ENCODE measurements at places on chromosomes 2 and 18.
A peak's percentile ranks its signal among the peaks of the same experiment; 100 is the strongest.

- DNase-seq, result peak; percentile 80
Measured at GRCh38 chr2:169479257-169480078, at the start of gene BBS5. BBS5 (plus strand) TSS chr2:169479494; CDS start chr2:169479554, 60 bp downstream.

GRCh38 chr2:168639441-168639898 lies 163.0 kb upstream of the NOSTRIN start:
- DNase-seq, result peak; percentile 28

DNA sequence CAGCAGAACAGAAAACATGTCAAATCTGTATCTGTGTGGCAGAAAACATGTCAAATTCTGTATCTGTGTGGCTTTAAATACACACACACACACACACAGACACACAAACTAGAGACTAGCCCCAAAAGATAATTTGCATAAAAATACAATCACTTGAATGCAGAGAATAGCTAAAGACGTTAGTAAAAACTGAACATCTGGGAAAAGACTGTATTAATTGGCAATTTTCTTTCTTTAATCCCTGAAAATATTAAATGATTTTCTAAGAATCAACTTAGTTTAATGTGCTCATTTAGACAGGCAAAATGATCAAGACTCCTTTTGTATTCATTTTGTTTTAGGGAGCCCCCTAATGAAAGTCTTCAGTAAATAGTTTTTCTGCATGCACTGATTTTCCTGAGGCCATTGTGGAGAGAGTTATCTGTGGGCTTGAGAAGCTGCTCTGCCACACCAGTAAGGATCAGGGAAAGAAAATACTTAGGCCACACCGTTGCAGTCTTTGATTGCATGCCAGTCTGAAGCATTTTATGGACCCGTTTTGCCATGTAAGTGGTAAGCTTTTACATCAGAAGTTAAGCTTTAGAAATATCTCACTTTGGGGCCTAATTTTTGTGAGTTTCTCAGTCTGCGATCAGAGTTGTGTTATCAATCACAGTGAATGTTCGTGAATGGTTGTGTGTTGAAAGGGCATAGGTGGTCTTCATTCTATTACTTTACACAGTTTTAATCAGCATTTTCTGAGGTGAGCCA lies 2.2 kb downstream of the SPATS2L start:
- no peak for DNase-seq

DNA sequence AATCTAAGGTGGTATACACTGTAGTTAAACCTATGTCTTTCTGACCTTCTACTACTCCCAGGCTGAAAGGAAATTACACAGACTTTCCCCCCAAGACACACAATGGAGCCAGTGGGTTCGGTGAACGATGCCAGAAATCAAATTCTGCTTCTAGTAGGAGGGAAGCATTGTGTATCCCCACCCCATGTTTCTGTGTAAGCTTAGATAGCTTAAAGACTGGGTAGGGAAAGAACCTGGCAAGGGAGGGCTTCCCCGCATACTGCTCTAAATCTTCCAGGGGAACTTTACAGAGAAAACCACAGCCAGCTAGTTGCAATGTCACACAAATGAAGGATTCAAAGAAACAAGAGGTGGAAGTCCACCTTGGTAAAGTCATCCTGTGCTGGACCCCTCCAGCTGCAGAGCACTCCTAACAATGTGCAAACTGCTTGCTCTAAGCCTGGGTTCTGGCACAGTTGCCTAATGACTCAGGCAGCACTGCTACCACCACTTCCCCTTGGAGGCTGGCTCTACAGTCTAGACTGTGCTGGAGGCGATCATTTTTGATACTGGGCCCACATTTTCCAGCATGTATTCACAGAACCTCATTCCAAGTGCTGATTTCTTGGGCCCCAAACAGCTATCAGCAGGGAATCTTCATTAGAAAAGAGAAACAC lies 47.5 kb downstream of the TRIB2 start:
- DNase-seq, result no peak

GRCh38 chr2:99337113-99338028 lies at the start of gene EIF5B:
EIF5B (plus strand) TSS chr2:99337389; CDS start chr2:99337555, 166 bp downstream.
- DNase-seq, result peak; percentile 96

DNA sequence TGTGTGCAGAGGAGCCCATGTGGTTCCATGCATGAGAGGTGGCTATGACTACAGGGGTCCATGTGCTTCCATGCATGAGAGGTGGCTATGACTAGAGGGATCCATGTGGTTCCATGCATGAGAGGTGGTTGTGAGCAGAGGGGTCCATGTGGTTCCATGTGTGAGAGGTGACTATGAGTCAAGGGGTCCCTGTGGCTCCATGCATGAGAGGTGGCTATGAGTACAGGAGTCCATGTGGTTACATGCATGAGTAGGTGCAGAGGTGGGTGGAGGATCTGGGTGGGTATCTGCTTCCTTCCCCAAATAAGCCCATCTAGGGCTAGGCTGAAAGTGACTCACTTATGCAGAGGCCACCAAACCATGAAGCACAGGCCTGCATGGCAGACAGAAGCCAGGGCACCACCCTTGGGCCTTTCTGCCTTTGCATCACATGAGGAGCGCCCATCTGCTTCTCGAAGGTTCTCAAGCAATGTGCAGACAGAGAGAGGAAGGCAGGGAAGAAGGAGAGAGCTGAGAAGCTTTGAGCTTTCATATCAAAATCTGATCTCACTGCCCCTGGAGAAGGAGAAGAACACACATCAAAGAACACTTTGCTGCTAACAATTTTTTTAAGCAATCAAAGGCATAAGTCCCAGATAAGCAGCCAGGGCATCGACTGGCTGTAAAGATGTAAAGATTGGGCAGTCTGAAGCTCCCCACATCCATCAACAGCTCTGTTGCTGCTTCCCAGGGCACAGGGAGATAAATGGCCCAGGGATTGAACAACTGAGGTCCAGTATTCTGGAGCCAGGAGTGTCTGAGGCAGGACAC lies 137.6 kb downstream of the TNS1 start:
- no peak for DNase-seq

DNA sequence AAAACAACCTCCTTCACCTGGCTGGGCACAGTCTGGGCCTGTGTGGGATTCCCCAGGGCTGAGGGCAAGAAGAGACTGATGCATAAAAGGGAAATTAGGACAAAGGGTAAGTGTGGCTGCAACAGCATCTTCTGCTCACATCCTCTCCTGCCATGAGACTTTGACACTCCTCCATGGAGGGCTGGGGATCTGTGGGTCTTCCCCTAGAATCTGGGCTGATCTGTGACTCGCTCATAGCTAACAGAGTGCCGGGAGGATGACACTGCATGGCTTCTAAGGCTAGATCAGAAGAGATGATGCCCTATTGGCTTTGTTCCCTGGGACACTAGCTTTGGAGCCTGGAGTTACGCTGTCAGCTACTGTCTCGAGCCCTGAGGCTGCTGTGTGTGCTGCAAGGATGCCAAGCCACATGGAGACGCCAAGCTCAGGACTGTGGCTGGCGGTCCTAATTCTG lies 24.3 kb downstream of the MOCOS start:
- no peak for DNase-seq

- DNase-seq, result no peak
Measured at GRCh38 chr2:180661686-180662030, 318.7 kb upstream of the UBE2E3 start.

DNA sequence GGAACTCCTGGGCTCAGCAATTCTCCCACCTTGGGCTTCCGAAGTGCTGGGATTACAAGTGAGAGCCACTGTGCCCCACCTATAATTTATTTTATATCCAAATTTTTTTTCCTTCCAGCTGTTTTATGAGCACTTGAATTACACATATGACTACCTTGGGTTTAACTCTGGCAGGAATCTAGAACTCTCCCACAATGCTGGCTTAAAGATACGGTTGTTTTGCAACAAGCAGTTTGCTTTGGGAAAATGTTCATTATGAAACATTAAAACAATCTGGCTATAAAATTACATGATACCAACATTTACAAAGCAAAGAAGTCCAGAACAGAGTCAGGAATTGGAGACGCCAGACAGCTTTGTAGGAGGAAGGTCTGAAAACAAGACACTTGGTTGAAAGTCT lies 12.8 kb downstream of the CD302 start:
- no peak for DNase-seq

DNA sequence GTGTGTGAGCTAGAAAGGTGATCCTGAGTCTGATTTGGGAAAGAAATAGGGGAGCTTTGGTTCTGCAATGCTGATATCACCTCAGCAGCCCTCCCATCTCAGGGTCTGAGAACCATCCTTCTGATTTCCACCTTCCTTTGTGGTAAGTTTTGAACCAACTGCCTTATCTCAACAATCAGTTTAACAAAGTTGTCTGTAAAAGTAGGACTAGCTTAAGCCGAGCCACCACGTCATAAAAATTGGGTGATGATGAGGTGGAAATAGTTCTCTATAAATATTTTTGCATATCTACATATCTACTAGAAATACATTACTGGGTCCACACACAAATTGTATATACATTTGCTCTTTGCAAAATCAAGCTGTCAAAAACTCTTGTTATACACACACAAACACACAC lies 1.1 kb downstream of the SULT1C4 start:
- no peak for DNase-seq

DNA sequence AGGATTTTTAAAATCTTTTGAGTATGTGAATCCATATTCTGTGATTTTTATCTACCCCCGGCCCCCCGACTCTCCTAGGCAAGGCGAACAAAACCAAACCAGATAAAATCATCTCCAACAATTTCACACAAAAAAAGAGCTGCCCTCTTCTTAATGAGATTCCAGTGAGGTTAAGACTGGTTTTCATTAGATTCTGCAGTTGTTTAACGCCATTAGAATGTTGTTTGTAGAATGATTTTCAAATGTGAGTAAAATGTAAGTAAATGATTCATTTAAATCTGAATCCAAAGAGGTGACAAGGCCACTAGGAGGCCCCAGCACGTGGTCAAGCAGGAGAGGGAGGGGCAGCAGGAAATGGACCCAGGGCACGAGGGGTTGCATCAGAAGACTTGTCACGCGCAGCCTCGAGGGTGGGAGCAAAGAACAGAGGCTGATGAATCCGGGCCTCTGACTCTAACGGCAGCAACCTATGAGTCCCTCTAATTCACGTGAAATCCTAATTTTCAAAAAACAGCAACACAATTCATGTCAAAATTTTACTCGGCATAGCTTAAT lies 24.3 kb upstream of the KLHL29 start:
- no peak for DNase-seq

DNA sequence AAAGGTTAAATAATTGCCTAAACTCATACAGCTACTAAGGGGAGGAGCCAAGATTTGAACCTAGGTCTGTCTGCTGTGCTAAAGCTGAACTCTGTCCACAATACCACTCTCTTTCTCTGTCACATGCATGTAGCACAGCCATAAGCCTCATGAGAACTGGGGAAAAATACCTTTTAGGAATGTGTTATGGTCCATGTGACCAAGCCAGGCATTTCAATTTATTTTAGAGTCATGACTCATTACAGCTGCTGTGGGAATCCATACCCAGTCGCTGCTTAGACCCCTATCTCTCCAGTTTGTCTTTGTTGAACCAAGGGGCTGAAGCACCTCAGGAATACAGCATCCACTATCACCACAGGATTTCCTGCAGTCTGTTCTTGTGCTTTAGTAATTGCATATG lies 200.0 kb upstream of the SIX3 start:
- DNase-seq, result peak; percentile 6

DNA sequence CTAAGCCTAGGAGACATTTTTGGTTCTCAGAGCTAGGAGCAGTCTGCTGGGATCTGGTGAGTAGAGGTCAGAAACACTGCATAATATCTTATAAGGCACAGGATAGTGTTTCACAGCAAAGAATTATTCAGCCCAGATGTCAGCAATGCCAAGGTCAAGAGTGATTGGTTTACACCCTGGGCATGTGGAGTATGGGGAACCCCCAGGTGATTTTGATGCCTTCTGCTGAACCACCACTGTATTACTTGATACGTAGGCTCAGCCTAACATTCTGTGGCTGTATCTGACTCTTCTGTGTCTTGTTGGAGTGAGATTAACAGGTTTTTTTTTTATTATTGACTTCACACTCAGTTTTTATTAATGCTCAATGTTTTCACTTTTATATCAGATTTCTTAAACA lies 6.0 kb downstream of the DDX18 start:
- no peak for DNase-seq

GRCh38 chr18:70463085-70463484 lies 174.2 kb downstream of the SOCS6 start:
- DNase-seq, result no peak

- no peak for DNase-seq
Measured at GRCh38 chr2:236036045-236036444, 132.1 kb downstream of the GBX2 start.

- DNase-seq, result no peak
Measured at GRCh38 chr2:169909376-169909775, 82.1 kb downstream of the UBR3 start.

- no peak for DNase-seq
Measured at GRCh38 chr18:43661570-43661969, 384.3 kb upstream of the SYT4 start.

DNA sequence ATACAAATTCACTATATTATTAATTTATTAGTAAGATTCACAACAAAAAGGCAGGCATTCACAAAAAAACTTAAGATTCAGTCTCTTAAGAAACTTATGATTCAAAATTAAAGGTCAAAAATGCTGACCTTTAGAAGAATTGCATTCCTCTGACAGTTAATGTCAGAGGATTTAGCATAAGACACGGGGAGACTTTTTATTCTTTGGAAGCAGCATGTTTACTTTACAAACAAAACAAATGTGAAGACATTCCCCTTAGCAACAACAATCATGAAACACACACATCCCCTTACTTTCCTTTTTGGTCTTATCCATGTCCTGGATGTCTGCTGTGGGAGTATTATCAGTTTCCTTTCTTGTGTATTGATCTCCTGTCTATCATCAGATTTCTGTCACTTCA lies 117.1 kb downstream of the RAD51AP2 start:
- DNase-seq, result peak; percentile 1

GRCh38 chr2:73343992-73344391 lies 41.6 kb upstream of the ALMS1 start:
- no peak for DNase-seq

DNA sequence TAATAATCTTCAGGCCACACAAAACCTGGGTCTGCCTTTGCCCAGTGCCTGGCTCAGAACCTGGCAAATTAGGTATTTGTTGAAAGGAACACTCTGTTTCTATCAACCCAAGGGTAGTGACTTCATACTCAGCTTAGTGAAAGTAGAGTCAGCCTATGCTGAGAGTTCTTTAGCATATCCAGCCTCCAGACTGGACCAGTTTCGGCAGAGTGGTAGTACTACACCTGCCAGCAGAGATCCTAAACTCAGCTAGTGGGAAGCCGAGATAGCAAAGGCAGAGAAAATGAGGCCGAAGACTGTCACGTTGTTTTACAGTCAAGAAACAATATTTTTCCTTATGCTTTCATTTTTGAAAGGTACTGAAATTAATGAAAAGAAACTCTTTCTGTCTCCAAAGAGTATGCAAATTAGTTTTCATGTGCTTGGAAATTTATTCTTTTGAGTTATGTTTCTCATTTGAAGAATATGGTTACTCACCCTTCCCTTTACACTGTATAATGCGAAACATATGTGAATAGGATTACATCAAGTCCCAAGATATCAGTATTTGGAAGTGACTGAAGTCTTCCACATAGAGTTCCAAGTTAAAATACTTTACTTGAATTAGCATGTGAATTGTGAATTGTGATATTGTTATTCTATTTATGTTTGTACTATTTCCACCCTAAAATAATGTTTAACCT lies 52.2 kb upstream of the UGP2 start:
- DNase-seq, result no peak

Data from hepatic stellate cell (primary cell).